ENCODE measurements at places on chromosomes 16 and 17.

DNA sequence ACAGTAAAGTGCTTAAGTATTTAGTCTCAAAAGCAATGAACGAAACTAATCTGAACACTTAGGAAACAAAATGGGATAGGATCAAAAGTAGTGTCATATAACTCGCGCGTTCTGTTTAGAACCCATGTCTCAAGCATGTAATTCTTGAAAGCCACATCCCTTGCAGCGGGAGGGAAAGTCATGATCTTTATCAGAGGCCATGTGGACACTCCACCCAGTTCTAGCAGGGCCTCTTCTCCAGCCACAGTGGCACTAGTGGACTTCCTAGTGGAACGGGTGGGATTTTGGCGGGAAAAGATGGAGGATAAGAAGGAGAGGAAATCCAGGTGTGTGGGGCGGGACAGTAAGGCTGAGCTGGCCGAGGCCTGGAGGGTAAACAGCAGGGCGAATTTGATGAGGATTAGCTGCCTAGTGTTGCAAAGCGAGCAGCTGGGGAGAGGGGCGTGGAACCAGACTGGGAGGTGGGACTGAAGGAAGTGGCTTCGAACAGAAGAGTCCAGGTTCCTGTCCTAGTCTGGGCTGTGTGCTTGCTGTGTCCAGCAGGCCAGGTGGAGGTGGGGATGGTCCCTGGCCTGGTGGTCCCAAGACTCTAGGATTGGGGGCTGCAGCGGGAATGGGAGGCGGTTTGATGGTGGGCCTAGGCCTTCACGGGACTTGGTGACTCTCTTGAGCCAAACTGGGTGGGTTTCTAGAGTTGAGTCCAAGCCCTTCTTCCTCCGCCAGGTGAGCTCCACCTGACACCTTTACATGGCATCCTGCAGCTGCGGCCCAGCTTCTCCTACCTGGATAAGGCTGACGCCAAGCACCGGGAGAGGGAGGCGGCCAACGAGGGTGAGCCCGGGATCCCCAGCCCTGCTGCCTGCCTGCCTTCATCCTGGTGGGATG lies 15.9 kb downstream of the POLR3E start:
- DNase-seq: no peak

- no peak for DNase-seq
Observed at GRCh38 chr17:57984936-57985674, 2.9 kb downstream of the VEZF1 start.

- DNase-seq: no peak
Observed at GRCh38 chr16:12341423-12341822, 364.9 kb downstream of the SNX29 start.

DNA sequence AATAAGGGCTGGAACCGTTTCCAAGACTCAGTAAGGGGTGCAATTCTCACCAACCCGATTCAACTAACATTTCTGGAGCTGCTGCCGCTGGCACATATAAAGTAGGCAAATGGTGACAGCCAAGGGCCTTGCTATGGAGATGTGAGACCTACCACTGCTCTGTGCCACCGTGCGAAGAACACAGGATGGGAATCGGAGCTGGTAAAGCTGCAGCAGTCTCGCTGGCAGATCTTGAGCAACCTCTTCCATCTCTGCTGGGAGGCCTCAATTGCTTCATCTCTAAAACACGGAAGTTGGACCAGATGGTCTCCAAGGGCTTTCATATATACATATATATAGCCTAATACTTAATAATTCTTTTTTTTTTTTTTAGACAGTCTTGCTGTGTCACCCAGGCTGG lies 128.9 kb upstream of the RCVRN start:
- DNase-seq: no peak

DNA sequence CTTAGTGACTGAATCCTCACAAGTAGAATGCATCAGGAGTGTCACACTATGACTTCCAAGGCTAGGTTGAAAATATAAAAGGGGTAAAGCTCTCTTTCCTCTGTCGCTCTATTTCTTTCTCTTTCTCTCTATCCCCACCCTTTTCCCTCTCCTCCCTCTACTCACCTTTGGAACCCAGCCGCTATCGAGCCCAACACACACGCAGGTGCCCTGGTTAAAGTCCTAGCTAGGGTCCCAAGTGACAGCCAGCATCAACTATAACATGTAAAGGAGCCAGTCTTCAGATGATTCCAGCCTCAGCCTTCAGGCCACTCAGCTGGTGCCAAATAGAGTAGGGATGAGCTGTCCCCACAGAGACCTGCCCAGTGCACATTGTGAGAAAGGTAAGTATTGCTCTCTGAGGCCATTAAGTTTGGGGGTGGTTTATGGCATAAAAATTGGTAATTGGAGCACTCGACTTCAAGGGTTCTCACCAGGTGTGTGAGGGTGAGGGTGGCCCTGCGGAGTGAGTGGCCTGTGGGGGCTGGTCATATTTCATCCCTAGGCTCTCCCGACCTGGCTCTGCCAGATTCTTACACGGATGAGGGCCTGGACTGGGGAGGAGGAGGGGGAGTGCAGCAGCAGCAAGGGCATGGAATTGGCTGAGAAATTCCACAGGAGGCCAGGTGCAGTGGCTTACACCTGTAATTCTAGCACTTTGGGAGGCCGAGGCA lies 14.9 kb upstream of the C16orf54 start:
- no peak for DNase-seq

GRCh38 chr16:67176662-67177061 lies 6.3 kb downstream of the NOL3 start:
- DNase-seq: no peak

DNA sequence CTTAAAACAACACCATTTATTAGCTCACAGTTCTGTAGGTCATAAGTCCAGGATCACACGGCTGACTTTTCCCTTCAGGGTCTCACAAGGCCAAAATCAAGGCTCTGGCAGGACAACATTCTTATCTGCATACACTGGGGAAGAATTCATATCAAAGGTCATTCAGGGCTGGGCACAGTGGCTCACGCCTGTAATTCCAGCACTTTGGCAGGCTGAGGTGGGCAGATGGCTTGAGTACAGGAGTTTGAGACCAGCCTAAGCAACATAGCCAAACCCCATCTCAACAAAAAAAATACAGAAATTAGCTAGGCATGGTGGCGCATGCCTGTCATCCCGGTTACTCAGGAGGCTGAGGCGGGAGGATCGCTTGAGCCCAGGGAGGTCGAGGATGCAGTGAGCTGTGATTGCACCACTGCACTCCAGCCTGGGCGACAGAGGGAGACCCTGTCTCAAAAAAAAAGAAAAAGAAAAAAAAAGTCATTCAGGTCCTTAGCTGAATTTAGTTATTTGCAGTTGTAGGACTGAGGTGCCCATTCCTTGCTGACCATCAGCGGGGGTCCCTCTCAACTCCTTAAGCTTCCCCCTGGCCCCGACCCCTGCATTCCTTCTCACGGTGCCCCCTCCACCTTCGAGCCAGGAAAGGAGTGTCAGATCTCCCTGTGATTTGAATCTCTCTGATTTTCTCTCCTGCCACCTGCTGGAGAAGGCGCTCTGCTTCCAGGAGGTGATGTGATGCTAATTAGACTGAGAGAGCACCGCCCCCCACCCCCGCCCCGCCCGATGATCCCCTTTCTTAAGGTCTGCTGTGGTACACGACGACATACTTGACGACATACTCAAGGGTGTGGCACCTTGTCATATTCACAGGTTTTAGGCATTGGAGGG lies 91.8 kb upstream of the CLEC18A start:
- DNase-seq: no peak

DNA sequence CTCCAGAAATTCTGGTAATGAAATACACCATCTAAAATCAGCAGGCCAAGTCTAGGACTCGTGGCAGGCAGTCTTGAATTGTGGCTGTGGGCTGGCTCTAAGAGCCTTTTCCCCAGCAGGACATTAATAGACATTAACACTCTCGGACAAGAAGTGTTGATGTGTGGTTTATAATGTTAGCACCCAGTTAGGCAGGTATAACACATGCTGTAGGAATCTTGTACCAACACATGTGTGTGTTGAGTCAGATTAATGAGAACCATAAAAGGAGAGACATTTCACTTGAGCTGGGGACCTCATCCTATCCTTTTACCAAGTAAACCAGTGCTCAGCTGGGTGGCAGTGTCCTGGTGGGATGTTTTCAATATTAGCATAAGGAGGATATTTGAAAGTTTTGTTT lies 264.5 kb downstream of the FTO start:
- DNase-seq: no peak

- no peak for DNase-seq
Observed at GRCh38 chr16:65619606-65620005, 497.7 kb upstream of the CDH11 start.

- DNase-seq: no peak
Observed at GRCh38 chr16:57920215-57920879, 50.6 kb downstream of the CNGB1 start.

- DNase-seq: no peak
Observed at GRCh38 chr17:17412326-17412725, 64.5 kb upstream of the MED9 start.

DNA sequence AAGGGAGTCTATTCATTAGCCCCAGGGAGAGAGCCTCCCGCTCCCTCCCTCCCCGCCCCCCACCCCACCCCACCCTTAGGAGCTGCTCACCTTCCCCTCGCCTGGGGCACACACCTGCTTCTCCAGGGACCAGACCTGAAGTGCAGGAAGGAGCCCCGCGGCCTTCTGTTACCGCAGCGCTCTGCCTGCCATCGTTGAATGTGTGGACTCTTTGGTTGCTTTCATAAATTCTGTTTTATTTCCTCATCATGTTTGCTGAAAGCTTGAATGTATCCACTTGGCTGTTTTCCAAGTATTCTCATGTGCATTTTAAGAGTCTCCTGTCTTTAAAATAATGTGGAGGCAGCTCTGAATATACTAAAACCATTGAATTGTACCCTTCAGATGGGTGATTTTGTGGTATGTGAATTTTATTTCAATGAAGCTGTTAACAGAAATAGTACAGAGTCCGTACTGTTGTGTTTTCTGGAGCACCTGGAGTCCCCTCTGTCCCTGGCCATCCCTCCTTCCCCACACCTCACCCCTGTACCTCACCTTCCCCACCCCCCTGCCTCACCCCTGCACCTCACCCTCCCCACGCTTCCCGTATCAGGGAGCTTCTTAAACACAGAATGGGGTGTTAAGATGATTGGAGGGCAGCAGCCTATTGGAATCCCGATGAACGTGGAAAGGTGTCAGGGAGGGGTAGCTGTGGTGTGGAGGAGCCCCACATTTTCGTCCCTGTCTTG lies 25.5 kb downstream of the RAB11FIP3 start:
- no peak for DNase-seq

DNA sequence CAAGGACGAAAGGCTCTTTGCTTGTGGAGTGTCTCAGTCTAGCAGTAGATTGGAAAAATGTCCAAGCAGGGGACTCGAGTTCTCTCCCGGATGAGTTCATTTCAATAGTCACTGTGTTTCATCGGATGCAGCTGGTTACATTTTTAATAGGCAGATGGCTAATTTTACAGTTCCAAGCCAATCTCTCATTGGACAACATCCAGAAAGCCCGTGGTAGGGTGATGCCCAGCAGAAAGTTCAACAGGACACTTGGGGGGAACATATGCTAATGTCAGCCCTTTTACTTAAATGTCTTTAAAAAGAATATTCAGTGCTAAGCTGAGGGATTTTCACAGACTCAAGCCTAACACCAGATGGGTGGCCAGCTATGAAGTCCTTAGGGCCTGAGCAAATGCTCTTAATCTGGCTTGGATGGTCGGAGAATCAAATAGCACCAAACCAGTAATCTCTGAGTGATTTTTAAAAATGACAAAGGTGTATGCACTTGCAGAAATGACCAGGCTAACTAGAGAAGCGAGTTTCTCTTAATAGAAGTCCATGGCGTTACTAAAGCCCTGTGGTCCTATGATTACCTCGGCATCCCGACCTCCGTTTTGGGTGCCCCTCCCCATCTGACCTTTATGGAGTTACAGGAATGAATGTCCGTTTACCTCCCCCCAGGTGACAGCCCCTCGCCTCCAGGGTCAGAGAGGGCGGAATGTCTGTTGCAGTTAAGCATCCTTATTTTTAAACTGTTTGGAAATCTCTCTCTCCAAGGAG lies 289.2 kb upstream of the SALL1 start:
- no peak for DNase-seq

DNA sequence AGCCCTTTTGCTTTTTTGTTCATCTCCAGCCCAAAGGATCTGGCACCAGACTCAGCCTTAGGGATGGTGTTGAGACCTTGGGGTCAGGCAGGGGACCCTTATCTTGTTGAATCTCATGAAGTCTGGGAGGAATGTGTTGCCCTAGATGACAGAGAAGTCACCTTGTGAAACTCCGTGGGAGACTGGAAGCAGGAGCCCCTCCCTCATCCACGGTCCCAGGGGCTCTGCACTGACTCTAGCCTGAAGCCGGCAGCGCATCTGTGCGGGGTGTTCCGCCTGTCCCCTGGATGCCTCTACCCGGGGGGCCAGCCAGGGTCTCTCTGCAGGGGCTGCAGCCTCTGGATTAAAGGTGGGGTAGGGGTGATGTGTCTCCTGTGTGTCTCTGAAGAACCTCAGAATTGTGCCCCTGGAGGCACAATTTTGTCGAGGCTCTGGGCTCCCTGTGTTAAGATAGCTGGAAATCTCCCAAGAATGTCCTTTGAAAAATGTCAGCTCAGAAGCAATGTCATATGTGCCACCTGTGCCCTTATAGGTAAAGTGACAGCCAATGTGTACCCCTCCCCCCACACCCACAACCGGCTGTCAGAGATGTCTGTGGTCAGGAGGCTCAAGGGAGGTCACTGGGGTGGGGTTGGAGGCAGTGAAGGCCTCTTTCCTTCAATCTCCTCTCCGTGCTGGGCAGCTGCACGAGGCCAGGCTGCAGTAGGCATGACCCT lies 32.1 kb upstream of the CDC42EP4 start:
- no peak for DNase-seq

All from omental fat pad (tissue), 4 donors.